Ovary (tissue), 10 donors: ENCODE measurements at places on chromosomes 4 and X.

GRCh38 chr4:11710453-11711093 is 281.9 kb upstream of the HS3ST1 start:
- DNase-seq = no peak

DNA sequence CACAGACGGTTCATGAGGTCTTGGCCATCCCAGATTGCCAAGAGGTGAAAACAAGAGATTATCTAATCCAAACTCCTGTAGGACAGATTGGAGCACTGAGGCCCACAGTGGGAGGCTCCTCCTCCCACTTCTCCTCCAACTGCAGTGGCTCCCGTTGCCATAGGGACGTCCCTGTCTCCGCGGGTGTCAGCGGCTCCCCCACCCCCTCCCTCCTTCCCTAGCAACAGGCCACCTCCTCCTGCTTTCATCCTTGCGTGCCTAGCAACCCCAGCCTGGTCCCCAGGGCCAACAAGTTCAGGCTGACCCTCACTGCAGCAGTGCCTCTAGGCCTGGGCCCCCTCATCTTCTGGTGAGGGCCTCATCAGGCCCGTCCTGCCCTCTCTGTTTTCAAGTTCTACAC is 6.8 kb upstream of the IQSEC2 start:
- DNase-seq = peak; percentile 28

- DNase-seq = no peak
Observed at GRCh38 chr4:144868309-144868708, 222.4 kb downstream of the HHIP start.

DNA sequence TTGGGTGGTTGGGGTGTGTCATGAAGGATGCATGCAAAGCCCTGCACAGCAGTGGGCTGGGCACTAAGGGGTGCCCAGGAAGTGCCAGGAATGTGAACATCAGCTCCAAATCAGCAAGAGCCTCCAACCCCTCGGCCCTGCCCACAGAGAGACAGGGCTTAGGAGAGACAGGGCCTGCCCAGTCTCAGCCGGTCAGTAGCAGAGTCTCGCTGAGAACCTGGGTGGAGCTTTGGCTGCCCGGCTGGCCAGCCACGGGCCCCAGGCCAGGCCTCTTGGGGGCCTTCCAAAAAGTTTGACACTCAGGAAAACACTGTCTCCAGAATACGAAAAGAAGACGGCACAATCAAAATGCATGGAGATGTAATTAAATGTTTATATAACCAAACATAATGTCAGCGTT is 4.3 kb upstream of the MXD4 start:
- peak; percentile 79 for DNase-seq

DNA sequence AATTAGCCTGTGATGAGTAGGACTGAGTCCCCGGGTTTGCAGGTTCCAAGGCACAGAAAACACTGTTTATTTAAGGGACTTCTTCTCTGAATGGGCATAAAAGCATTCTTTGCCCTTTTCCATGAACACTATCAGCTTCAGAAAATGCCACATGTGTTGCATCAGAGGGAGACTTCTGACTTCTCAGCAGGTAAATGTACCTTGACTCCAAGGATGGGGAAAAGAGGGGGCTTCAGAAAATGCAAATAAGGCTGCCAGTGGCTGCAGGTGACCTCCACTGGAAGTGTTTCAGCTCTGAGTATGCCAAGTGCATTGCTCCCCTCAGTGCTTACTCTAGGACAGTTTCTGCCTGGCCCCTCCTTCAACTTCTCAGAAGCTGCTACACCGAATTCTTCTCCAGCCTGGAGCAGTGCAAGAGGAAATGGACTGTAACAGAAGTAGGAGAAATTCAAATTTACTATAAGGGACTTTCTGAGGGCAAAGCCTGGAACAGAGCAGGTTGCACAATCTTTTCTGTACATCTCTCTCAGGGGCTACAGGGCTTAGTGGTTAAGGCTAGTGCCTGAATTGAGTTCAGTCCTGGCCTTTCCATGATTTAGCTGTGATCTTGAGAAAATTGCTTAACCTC is 233.2 kb downstream of the PTTG2 start:
- DNase-seq = no peak

DNA sequence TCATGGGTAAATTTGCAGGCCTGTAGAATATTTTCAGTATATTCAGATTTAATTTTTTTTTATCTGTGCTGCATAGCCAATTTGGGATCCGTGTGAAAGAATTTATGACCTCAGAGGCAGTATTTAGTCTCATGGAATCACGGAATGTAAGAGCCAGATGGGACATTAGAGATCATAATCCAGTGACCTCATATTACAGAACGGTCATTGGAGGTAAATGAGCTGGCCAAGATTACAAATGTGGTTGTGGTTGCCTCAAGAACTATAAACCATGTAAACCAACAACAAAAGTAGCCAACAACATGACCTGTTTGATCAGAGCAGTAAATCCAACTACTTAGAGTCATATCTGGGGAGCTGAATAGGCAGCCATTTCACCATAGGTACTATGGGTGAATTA is 71.6 kb downstream of the AMOT start:
- DNase-seq = no peak

DNA sequence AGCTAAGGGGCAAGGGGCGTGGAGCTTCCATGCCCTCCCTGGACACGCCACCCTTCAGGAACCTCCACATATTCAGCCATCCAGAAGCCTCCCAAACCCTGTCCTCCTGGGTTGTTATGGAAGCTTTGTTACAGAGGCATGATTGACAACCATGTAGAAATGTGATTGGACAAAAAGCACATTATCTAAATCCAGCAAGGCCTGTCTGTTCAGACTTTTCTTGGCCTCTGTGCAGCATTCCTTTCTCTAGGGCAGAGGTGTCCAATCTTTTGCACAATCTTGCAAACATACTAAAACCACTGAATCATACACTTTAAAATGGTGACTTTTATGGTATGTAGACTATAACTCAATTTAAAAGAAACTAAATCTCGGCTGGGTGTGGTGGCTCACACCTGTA is 12.7 kb downstream of the STEEP1 start:
- no peak for DNase-seq

DNA sequence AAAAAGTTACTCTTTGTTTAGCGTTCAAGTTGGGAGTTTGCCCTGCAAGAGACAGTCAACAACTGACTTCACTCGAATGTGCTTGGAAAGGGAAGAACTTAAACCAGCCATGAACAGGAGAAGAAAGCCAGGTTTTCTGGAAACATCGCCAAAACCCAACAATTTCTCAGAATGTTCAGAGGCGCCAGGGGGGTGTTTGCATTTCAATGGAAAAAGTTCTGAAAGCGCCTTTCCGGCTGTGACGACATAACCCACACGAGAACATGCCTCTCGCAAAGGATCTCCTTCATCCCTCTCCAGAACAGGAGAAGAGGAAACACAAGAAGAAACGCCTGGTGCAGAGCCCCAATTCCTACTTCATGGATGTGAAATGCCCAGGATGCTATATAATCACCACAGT is 78.1 kb upstream of the ADGRA3 start:
- DNase-seq = no peak

GRCh38 chr4:85886665-85887064 is 411.7 kb downstream of the ARHGAP24 start:
- DNase-seq = no peak

DNA sequence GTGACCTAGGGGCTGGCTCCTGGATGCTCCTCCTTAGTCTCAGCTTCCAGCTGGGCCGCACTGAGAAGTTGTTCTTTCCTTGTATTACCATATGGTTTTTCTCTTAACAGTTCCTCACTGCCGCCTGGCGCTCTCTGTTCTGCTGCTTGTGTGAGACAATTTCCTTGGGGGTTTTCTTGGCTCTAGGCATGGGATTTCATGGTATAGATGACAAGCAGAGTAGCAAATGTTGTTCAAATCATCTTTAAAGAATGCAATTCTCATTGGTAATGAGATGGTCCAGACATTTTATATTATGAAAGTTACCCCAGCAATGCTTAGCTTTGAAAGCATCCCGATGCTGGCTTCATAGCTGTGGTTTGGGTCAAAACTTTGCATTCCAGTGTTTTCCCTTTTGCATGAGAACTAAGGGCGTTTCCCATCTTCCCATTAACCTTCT is 37.6 kb downstream of the SEPTIN11 start:
- DNase-seq = peak; percentile 47

DNA sequence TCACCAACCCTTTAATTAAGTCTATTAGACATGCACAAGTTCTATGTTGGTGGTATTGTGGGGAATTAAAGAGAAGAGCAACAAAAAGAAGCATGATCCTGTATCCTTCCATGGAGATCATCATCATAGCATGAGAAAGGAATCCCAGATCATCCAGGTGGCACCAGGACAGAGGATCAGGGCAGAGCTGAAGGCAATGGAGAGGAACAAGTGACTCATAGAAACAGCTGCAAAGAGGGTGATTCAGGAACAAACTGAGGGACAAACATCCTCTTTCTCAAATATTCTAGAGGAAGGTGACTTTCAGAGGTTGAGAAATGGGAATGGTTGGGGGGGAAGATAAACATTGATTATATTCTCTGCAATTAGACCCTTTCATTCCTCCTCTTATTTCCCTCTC is 105.5 kb upstream of the OTUD4 start:
- no peak for DNase-seq

GRCh38 chrX:34884817-34885216 is 57.8 kb upstream of the FAM47B start:
- DNase-seq = no peak

DNA sequence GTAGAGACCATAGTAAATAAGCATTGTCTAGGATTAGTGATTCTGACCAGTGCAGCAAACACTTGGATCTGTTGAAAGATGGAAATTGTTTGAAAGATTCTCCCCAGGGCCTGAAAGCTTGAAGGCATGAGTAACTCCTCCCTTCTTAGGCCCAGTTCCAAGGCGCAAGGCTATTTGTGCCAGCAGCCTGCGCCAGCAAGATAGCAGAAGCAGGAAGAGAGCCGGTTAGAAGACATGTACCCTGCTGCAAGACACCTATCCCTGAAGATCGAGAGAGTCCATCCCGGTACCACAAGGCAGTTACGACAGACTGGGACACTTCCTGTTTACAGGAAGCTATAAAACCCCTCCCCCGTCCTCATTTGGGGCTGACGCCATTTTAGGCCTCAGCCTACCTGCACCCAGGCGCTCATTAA is 72.4 kb upstream of the JADE1 start:
- no peak for DNase-seq

DNA sequence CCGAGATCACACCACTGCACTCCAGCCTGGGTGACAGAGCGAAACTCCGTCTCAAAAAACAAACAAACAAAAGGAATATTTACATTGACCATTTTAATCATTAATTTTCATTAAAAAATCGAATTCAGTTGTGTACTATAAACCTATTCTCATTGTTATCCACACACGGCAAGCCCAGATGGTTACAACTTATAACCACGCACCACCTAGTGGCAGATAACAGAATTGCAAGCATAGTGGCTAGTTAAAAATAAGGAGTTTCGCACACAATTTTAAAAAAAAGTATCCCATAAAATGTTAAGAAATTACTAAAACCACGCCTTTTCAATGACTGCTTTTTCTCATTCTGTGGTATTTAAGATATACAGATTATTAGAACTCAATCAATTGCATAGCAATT is 25.4 kb downstream of the MBNL3 start:
- DNase-seq = no peak

DNA sequence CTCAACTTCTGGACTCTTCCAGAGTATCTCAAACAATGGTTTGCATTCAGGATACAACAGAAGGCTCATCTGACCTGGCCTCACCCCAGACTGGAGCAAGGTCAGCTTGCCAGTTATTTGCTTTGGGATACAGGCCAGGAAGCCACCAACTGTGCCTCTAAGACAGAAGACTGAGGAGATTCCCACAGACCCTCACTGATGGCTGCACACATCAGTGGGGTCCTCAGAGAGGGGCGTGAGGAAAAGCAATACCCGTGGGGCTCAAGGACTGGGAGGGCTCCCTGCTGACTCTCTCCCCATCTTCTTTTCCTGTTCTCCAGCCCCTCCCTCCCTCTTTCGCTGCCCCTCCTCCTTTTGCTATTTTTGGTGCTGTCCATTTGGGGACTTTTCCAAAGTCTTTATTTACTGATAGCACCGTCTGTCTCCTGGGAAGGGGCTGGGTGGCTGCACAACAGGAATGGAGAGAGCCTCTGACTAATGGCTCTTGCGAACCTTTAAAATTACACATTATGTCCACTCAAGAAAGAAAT is 23.2 kb downstream of the RELL1 start:
- no peak for DNase-seq

- DNase-seq = no peak
Observed at GRCh38 chr4:1043162-1043561, 31.7 kb downstream of the FGFRL1 start.

- no peak for DNase-seq
Observed at GRCh38 chr4:77076889-77077635, 1.3 kb upstream of the CCNI start.

DNA sequence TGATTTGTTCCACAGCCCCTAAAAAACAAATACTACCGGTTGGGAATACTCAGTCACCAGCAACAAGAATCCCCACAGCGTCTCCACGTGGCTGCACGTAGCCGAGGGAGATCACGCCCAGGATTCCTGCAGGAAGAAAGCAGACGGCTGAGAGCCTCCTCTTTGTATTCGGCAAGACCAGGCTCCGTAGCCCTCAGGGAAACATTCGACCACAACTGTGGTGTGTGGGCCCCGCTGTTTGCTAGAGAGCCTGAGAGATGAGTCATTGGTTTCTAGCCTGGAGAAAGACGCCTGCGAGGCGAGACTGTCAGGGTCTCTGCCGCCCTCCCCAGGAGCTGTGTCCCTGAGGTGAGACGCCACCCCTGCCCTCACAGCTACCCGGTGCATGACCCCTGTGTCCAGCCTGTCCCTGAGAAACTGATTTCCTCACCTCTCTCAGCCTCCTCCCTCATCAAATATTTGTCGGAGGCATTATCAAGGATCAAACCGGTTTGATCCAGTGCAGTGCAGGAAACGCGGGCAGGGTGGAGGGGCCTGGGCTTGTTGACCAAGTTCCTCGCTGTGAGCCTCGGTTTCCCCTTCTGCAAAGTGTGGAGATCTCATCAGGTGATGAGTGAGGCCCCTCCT is 4.7 kb upstream of the S100P start:
- DNase-seq = peak; percentile 43

GRCh38 chrX:131270080-131270479 is 19.0 kb downstream of the IGSF1 start:
- DNase-seq = no peak

- DNase-seq = no peak
Observed at GRCh38 chr4:78137532-78137931, 80.4 kb downstream of the FRAS1 start.
